ENCODE measurements at places on chromosomes 5 and 9. TPM values are rescaled to one million over a fixed set of nuclear protein-coding genes. Genes with fewer than 3 reads are reported as not detected.

IFNA21 gene
- total RNA-seq, result not detected

FBP2 gene
- not detected for total RNA-seq

ZFR gene
- 135 TPM for total RNA-seq

C9orf50 gene
- not detected for total RNA-seq

KCNMB1 gene
- 0.16 TPM for total RNA-seq

SPATA31E1 gene
- total RNA-seq, result not detected

IL13 gene
- total RNA-seq, result not detected

BTNL8 gene
- not detected for total RNA-seq

CAMK4 gene
- 130 TPM for total RNA-seq

CSF1R gene
- total RNA-seq, result 8.3 TPM

HACD4 gene
- total RNA-seq, result 0.94 TPM

SLC22A4 gene
- total RNA-seq, result 1.6 TPM

HARS1 gene
- total RNA-seq, result 70.7 TPM

CDKN2B gene
- 0.16 TPM for total RNA-seq

IL5 gene
- total RNA-seq, result not detected

CDC25C gene
- 2.3 TPM for total RNA-seq

PCDHB10 gene
- total RNA-seq, result 13.1 TPM

LCN15 gene
- total RNA-seq, result not detected

FAM78A gene
- 1.7 TPM for total RNA-seq

C5orf52 gene
- not detected for total RNA-seq

INSL6 gene
- total RNA-seq, result not detected

CDC20B gene
- 0.78 TPM for total RNA-seq

BRINP1 gene
- 51.3 TPM for total RNA-seq

FBXL7 gene
- total RNA-seq, result 3.0 TPM

GHR gene
- total RNA-seq, result 1.2 TPM

GAPT gene
- 0.31 TPM for total RNA-seq

LRRTM2 gene
- 104 TPM for total RNA-seq

SPACA9 gene
- 2.8 TPM for total RNA-seq

NPR3 gene
- 19.3 TPM for total RNA-seq

ZNF484 gene
- total RNA-seq, result 59.3 TPM

PRELID1 gene
- 34.6 TPM for total RNA-seq

PCDHGB5 gene
- 18.1 TPM for total RNA-seq
